ENCODE measurements at places on chromosomes 5 and 9.

- DNase-seq, result no peak
Observed at GRCh38 chr9:93656426-93657239, 80.2 kb downstream of the PHF2 start.

- peak; percentile 51 for DNase-seq
Observed at GRCh38 chr9:133427658-133428348, 5.6 kb downstream of the ADAMTS13 start.

GRCh38 chr5:89211836-89212235 is 328.9 kb upstream of the MEF2C start:
- no peak for DNase-seq

- no peak for DNase-seq
Observed at GRCh38 chr5:78102500-78102899, 192.0 kb downstream of the AP3B1 start.

- DNase-seq, result no peak
Observed at GRCh38 chr9:120555839-120556238, 24.1 kb downstream of the CDK5RAP2 start.
